ENCODE measurements at places on chromosomes 11 and 22.

GRCh38 chr11:95520369-95521132, 269.0 kb downstream of the FAM76B start:
- DNase-seq: no peak

- no peak for DNase-seq
These were observed 38.5 kb upstream of the GALNT18 start for GRCh38 chr11:11660363-11660740.

GRCh38 chr11:46278387-46279125, 1.1 kb downstream of the CREB3L1 start:
- DNase-seq: peak; percentile 50

DNA sequence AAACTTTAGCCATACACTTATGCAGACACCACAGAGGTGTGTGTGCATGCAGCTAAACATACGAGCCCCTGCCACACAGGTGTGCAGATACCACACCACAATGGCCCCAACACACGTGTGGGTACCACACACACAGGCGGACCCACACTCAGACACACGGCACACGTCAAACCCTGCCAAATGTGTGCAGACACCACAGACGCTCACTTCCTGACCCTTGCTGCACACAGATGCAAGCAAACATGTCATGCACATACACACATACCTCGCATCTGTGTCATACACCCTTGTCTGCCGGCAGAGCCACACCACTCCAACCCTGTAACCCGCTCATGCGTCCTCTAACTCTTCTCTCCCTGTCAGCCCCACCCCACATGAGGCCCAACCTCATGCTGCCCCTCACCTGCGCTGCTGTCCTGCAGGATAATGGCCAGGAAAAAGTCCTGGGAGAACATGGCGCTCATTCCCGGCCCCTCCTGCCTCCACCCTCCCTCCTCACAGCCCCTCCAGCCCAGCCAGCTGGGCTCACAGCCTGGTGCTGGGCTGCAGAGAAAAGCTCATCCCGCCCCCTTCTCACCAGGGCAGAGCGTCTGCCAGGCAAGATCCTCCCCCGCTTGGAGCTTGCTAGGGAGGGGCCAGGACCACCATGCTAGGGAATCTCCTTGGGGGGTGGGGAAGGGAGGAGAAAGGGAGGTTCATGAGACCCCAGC, 14.2 kb downstream of the SMPD1 start:
- no peak for DNase-seq

GRCh38 chr22:36101756-36102155, 58.8 kb downstream of the APOL3 start:
- peak; percentile 56 for DNase-seq

GRCh38 chr22:49197505-49197904, 630.2 kb downstream of the BRD1 start:
- no peak for DNase-seq
